Stimulated activated CD4-positive, alpha-beta T cell treated with anti-CD3 and anti-CD28 coated beads, Interleukin-2, amount 100 ng/mL, for 24 hours (primary cell): ENCODE measurements at places on chromosomes 11 and 22.
A peak's percentile ranks its signal among the peaks of the same experiment; 100 is the strongest.

DNA sequence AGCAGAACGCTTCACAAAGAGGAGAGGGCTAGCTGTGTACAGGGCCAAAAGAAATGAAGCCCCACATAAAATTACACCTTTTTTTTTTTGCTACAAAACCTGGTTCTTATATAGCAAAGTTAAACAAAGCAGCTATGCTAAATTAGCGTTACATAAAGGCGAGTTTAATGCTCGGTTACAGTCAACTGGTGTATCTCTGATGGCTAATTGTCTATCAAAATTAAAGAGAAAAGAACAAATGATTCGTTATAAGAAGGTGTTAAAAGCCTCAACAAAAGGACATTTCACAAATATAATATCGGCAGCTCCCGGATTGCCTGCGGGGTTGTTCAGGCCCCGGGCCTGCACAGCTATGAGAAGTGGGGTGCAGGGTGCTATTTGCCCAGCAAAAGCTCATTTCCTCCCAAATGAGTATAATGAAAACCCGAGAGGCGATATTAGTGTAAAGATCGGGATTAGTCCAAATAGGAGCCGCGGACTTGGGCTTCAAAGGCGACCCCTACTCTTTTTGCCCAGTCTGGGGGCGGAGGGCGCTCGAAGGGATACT, 13.3 kb upstream of the PAX6 start:
- DNase-seq: no peak

GRCh38 chr11:70290361-70291065, 20.0 kb downstream of the PPFIA1 start:
- no peak for DNase-seq

GRCh38 chr11:77062924-77063323, 3.8 kb upstream of the CAPN5 start:
- DNase-seq: no peak

DNA sequence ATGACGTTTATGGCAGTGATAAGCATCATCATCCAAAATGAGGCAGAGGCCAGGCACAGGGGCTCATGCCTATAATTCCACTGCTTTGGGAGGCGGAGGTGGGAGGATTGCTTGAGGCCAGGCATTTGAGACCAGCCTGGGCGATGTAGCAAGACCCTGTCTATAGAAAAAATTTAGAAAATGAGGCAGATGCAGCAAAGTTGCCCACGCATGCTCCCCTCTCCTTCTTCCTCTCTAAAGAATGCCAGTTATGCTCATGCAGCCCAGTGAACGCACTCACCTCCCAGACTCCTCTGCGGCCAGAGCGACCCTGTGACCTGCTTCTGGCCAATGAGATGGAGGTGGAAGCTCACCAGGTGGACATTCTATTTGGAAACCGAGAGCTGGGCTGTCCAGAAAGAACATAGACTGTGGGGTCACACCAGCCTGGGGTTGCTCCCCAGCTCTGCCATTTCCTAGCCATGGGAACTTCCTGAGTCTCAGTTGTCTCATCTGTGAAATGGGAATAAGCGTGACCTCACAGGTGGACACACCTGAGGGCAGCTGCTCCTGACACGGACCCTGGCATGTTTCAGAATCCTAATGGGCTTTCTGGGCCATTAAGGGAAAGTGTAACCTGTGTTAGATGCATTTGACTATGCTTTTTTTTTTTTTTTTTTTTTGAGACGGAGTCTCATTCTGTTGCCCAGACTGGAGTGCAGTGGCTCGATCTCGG, 44.9 kb downstream of the MCM5 start:
- no peak for DNase-seq

GRCh38 chr22:36899498-36899897, 13.9 kb upstream of the CSF2RB start:
- DNase-seq: no peak

- DNase-seq: no peak
Measured at GRCh38 chr11:133480722-133481121, 51.6 kb downstream of the OPCML start.

DNA sequence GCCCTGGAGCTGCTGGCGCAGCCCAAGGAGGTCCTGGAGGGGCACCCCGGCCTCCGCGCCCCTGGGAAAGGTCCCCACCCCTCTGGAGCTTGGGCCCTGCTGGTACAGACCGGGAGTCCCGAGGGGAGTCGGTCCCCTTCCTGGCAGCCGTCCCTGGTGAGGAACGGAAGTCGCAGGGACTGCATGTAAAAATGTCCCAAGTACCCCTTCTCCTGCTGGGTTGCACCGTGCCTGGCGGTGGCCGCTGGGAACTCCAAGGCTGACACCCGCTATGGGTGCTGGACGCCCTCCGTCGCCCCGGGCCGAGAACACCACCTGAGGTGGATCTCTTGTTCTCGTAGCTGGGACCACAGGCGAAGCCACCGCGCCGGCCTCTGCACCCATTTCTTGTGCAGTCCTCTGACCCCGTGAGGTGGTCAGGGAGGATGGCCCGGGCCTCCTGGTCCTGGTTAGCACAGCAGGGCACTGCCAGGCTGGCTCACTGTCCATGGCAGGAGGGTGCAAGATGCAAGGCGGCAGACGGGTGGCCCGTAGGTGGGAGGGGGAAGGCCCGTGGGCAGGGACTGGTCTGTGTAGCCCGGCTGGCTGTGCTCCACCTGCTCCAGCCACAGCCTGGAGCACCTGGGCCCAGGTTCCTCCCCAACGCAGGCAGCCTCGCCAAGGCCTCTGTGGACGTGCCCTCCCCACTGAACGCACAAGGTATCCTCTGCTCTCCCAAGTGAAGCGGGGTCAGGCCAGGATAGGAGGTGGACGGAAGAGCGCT, 165.2 kb downstream of the IGLL1 start:
- no peak for DNase-seq

DNA sequence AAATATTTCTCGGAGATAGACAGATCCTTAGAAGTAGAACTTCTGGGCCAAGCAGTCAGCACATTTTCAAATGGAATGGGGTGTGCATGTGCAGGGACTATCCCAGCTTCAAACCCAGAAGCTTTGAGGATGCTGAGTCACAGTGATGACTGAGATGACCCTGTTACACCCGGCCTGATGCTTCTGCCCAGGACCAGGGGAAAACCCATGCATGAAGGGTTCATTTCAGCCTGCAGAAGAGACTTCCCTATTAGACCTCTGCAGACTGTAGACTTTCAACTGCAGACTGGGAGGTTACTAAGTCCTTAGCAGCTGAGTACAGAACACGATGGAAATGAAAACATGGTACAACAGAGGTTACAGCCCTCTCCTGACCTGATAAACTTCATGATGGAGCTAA, 3.6 kb upstream of the OR2AT4 start:
- DNase-seq: peak; percentile 41

GRCh38 chr11:29022676-29023075, 914.5 kb downstream of the METTL15 start:
- DNase-seq: no peak

DNA sequence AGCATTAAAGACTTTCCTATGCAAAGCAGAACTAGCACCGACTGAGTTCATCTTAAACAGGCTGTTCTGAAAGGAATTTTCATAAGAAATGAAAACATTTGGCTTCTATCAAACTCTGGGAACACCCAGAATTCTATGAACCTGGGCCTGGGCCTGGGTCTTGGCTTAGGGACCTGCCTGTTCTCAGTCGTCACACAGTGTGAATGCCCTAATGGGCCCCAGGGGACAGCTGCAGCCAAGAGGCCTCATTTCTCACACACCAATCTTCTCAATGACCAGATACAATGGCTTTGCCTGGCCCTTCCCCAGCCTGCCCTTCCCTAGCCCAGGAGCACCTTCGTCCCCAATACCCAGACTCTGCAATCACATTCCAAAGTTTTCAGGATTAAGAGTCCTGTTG, 234.9 kb upstream of the ARHGAP20 start:
- no peak for DNase-seq

DNA sequence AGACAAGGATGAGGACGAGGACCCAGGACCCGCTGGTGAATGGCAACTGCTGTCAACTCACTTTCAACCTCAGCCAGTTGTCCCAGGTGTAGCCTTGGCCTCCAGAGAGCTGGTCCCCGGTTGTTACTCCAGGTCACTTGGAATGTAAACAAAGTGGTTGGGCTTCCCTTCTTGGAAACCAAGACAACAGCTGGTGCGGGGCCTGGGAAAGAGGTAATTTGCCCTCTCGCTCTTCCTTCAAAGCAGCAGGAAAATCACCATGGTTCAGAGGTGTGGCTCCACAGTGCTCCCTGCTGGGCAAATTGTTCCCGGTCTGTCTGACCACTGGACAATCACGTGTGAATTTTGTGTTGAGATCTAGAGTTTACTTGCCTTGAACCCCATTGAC, 15.0 kb downstream of the SLC1A2 start:
- DNase-seq: peak; percentile 25
